ENCODE measurements at places on chromosomes 16 and 17.

GRCh38 chr17:15886221-15886620 lies 58.7 kb upstream of the ADORA2B start:
- DNase-seq: no peak

DNA sequence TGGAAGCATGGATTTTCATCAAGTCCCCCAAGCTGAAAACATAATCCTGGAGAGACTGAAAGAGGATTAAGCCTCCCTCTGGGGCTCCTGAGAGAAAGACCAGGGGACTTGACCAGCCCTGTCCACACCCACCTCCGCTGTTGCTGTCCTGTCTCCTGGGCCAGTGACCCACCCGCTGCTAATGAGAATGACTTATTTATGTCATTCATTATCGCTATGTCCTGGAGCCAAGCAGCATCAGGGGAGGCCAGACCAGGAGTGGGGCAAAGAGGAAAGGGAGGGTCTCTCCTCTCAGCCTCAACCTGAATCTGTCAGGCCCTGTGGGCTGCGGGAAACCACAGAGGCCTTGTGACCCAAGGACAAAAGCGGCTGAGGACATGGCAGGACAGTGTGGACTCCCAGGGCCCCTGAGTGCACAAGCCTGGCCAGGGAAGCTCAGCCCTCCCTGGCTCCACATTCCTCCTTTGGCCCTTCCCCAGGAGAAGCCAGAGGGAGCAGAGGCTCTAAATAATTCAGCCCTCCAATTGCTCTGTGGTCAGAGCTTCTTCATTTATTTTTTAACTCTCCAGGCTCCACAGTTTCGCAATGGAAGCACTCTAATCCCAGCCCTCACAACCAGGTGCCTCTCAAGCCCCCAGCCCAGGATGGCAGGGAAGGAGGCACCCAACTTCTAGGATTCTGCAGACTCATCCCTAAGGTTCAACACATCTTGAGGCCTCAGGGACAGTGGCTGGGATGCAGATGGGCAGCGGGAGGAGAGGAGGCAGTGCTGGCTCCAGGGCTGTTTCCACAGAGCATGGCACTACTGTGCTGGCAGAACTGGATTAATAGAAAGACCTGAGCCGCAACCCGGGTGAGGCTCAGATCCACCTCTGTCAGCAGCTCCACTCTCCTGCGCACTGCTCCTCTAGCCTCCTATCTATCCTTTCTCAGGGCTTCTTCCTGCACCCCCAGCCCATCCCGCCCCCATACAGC lies 19.1 kb downstream of the CUEDC1 start:
- no peak for DNase-seq

DNA sequence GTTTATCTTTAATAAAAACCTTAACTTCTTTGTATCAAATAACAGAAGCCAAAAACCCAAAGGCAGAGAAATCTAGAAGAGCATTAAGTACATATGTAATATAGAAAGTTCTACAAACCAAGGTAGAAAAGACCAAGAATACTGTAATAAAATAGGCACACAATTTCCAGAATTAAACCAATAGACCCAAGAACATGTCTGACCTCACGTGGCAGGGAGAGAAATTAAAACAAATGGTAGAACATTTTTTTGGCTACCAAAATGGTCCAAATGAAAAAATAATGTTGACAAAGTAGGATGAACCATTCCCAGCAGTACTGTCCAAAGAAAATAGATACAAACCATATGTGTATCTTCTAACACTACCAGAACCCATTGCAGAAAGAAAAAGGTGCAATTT lies 183.5 kb downstream of the CPPED1 start:
- no peak for DNase-seq

GRCh38 chr17:6179017-6179416 lies 108.8 kb downstream of the WSCD1 start:
- no peak for DNase-seq

GRCh38 chr16:3951861-3952736 lies 71.6 kb upstream of the CREBBP start:
- DNase-seq: peak; percentile 32

DNA sequence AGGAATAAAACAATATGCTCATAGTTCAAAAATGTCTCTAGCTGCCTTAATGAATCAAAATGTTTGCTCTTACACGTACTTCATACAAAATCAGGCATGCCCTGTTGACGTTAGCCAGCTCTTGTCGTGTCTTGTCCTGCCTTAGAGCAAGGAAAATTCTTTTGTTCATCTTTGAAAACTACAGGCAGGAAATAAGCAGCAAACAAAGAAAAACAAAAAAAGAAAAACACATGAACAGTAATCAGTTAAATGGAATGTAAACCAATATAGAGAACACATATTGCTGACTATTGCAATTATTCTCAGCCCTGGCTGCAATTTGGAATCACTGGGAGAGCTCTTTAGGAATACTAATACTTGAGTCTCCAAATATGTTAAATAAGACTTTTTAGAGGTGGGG lies 1.7 kb downstream of the CAPNS2 start:
- DNase-seq: no peak

GRCh38 chr17:17906418-17907215 lies 65.6 kb downstream of the TOM1L2 start:
- no peak for DNase-seq

Data from NCI-H446 (cell line).